Articular chondrocyte of knee joint (primary cell): ENCODE measurements at places on chromosomes 11 and 22. TPM values are rescaled to one million over a fixed set of nuclear protein-coding genes. Genes with fewer than 3 reads are reported as not detected.

CCDC134 gene
- total RNA-seq = 8.2 and 8.8 TPM in 2 replicates

MMP1 gene
- total RNA-seq = 13.7 and 21.8 TPM in 2 replicates

OR8D1 gene
- total RNA-seq = not detected in 2 replicates

SAA4 gene
- not detected in 2 replicates for total RNA-seq

ANO5 gene
- 0.11 TPM in 1 of 2 replicates, not detected in the other for total RNA-seq

GAS2L1 gene
- total RNA-seq = 8.0 and 9.2 TPM in 2 replicates

TYR gene
- not detected in 2 replicates for total RNA-seq

HBB gene
- not detected in 2 replicates for total RNA-seq

FZD4 gene
- total RNA-seq = 22.6 and 29.6 TPM in 2 replicates

KCNJ5 gene
- total RNA-seq = under 0.01 and 0.13 TPM in 2 replicates

TSPAN18 gene
- 0.43 and 0.52 TPM in 2 replicates for total RNA-seq

P2RY6 gene
- 12.2 and 17.6 TPM in 2 replicates for total RNA-seq

SLC1A2 gene
- 0.39 and 1.7 TPM in 2 replicates for total RNA-seq

TMEM138 gene
- 22.3 and 31.6 TPM in 2 replicates for total RNA-seq

KRTAP5-11 gene
- total RNA-seq = not detected in 2 replicates

ANO9 gene
- not detected in 2 replicates for total RNA-seq

CDON gene
- total RNA-seq = 48.3 and 56.1 TPM in 2 replicates

OR52I1 gene
- not detected in 2 replicates for total RNA-seq

SLCO2B1 gene
- under 0.01 TPM in 1 of 2 replicates, not detected in the other for total RNA-seq

VPREB3 gene
- not detected in 2 replicates for total RNA-seq

OR52D1 gene
- not detected in 2 replicates for total RNA-seq

P4HA3 gene
- 5.6 and 6.2 TPM in 2 replicates for total RNA-seq

PARVG gene
- total RNA-seq = 0.11 TPM in 1 of 2 replicates, not detected in the other

PTPRCAP gene
- total RNA-seq = 0.11 and 0.26 TPM in 2 replicates

NPTXR gene
- total RNA-seq = 2.6 and 3.0 TPM in 2 replicates

LMO2 gene
- 0.65 and 1.7 TPM in 2 replicates for total RNA-seq

MGAT3 gene
- 0.11 and 0.13 TPM in 2 replicates for total RNA-seq

OR8A1 gene
- under 0.01 TPM in 1 of 2 replicates, not detected in the other for total RNA-seq

PATE3 gene
- 0.13 TPM in 1 of 2 replicates, not detected in the other for total RNA-seq

SYCE3 gene
- total RNA-seq = not detected in 2 replicates

HPX gene
- 0.65 and 2.2 TPM in 2 replicates for total RNA-seq

PGM2L1 gene
- 8.4 and 10.3 TPM in 2 replicates for total RNA-seq

OR4S1 gene
- not detected in 2 replicates for total RNA-seq

RAB1B gene
- 74.4 and 77.1 TPM in 2 replicates for total RNA-seq

TH gene
- not detected in 2 replicates for total RNA-seq

DEPDC7 gene
- total RNA-seq = 15.5 and 20.8 TPM in 2 replicates

PDGFD gene
- total RNA-seq = 2.0 and 2.3 TPM in 2 replicates

SLC22A8 gene
- not detected in 2 replicates for total RNA-seq

ABCC8 gene
- total RNA-seq = 0.26 and 0.54 TPM in 2 replicates

PHLDA2 gene
- 3.1 and 3.9 TPM in 2 replicates for total RNA-seq
